ENCODE measurements at places on chromosomes 4 and X. TPM values are rescaled to one million over a fixed set of nuclear protein-coding genes. Genes with fewer than 3 reads are reported as not detected.

TMEM35A gene
- 1.7 TPM for total RNA-seq

NPY2R gene
- 0.41 TPM for total RNA-seq

GLUD2 gene
- 2.8 TPM for total RNA-seq

USP17L27 gene
- not detected for total RNA-seq

GYG2 gene
- 1.6 TPM for total RNA-seq

MAOB gene
- total RNA-seq: 3.2 TPM

EMCN gene
- 25.1 TPM for total RNA-seq

FRMD7 gene
- total RNA-seq: 0.82 TPM

STX18 gene
- total RNA-seq: 17.4 TPM

HTRA3 gene
- 35.2 TPM for total RNA-seq

KLF8 gene
- 9.8 TPM for total RNA-seq

ODAM gene
- total RNA-seq: not detected

TLR6 gene
- total RNA-seq: 1.9 TPM

MAGEA4 gene
- not detected for total RNA-seq

TRO gene
- 47.0 TPM for total RNA-seq

GPRASP1 gene
- 14.4 TPM for total RNA-seq
